ENCODE measurements at places on chromosomes 2 and 18. TPM values are rescaled to one million over a fixed set of nuclear protein-coding genes. Genes with fewer than 3 reads are reported as not detected.

DPP4 gene
- 199 TPM for total RNA-seq

MLPH gene
- not detected for total RNA-seq

PRSS56 gene
- total RNA-seq = not detected

ALPG gene
- total RNA-seq = 2.5 TPM

DCAF17 gene
- total RNA-seq = 22.7 TPM

EIF5B gene
- 79.5 TPM for total RNA-seq

CLEC4F gene
- total RNA-seq = not detected

IL36G gene
- total RNA-seq = not detected

STON1 gene
- total RNA-seq = 1.8 TPM

GKN2 gene
- total RNA-seq = not detected

PLEKHH2 gene
- 0.28 TPM for total RNA-seq

GALNT3 gene
- total RNA-seq = 17.2 TPM

KCNJ13 gene
- 0.59 TPM for total RNA-seq

CTAGE1 gene
- total RNA-seq = not detected

CARF gene
- total RNA-seq = 4.3 TPM

AGXT gene
- 0.39 TPM for total RNA-seq

PSMA8 gene
- total RNA-seq = not detected

SPIRE1 gene
- 9.2 TPM for total RNA-seq

OTOS gene
- total RNA-seq = not detected

CIDEA gene
- total RNA-seq = not detected

LOXHD1 gene
- total RNA-seq = not detected

SERPINB12 gene
- total RNA-seq = not detected

ELOA2 gene
- not detected for total RNA-seq

TWIST2 gene
- total RNA-seq = not detected

GREB1 gene
- total RNA-seq = 2.2 TPM

CDH2 gene
- total RNA-seq = 0.81 TPM
